ENCODE measurements at places on chromosomes 16 and 17.

DNA sequence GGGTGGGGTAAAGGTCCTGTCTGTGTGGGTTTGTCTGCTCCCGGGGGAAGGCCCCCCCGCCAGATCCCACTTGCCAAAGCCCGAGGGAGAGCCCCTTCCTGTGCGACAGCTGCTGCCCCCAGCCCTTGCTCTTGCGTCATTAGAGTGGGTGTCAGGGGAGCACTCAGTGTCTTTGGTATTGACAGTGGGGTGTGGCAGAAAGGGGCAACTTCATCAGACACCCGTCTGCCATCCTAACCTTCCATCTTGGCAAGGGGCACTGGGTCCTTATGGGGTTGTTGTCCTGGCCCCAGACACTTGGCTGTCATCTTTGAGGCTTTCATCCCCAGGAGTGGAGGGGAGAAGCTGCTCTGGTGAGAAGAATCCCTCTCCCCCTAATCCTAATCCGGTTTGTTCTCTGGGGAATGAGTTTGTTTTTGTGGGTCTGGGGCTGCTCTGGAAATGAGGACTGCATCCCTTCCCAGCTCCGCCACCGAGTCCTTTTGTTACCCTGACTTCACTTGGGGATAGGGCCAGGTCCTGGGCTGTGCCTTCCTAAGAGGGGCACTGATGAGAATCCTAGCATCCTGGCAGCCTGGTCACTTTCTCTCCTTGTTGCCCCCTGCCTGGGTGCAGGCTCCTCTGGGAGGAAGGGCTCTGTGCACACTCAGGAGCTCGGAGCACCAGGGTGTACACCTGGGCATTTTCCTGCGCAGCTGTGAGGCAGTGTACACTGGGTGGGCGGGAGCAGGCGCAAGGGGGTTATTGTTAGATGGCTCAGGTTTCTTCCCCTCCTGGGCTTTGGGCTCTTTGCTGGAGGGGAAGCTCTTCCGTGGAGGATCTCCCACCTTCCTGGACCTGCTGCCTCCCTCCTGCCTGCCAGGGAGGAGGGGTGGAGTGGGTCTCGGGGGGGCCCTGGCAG is 21.1 kb downstream of the GJD3 start:
- no peak for DNase-seq

DNA sequence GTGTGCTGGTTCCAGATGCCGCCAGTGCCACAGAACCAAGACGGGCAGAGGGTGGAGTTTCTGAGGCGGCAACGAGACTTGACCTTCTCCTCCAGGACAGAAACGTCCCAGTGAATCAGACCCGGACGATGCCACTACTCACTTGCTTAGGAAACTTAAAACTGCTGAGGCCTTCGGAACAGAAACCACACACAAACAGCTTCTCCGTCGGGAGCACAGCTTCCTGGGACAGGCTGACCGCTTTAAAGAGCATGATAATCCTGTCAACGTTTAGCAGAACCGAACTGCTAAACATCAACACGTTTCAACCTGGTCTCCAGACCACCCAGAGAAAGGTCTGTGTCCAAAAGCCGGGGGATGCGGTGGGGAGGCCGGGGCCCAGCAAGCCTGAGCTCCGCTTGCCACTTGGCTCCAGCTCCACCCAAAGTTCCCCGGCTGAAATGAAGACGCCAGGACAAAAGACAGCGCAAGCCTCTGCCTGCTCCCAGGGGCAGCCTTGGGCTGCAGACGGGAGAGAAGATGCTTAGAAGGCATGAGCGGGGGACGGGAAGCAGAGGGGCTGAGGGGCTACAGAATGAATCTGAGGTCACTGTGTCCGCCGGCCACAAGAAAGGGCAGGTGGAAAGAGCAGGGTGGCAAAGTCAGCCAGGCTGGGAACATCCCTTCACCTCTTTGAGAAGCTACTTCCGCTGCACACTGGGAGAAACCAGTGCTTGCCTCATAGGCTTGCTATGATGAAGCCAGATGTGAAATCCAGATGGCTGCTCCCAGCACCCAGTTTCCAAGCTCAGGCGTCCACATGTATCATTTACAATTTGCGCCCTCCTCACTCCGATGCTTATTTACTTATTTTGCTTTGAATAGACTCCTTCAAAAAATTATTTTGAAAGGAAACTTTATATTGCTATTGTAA is 69.0 kb downstream of the MRM3 start:
- DNase-seq: no peak

- no peak for DNase-seq
These were observed 1.5 kb downstream of the HLF start for GRCh38 chr17:55266051-55266957.

GRCh38 chr16:48949636-48950035 is 332.0 kb downstream of the CBLN1 start:
- no peak for DNase-seq

DNA sequence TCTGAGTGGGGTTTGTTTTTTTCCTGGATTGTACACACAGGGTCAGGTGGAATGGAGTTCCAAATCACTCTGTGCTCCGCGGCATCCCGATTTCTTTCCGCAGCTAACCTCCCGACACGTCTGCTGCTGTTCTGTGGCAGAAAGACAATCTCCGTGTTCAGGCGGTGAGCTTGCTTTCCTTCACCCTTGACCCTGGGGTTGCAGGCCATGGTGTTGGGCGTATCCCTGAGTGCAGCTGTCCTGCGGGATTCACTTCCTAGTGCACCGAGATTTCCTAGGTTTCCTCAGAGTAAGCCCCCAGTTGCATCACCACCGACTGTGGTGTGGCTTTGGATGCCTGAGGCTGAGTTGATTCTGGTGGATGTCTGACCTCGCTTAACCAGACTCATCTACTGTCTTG is 7.8 kb upstream of the ARL6IP1 start:
- no peak for DNase-seq

DNA sequence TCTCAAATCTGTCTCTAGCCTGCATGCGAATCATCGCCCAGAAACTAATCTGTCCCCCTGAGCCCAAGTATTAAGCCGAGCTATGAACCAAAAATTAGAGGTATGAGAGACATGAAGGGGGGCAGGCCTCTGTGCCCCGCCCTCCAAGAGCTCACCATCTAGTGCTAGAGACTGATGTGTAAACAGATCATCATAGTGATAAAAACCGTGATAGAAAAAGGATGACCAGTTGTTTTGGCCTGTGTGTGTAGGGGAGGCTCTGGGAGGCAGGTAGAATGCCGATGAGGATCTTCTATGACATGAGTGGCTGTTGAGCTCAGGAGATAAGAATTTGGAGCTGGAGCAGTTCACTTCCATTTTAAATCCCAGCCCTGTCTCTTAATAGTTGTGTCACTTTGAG is 89.1 kb upstream of the TBX2 start:
- no peak for DNase-seq

Measured in hematopoietic multipotent progenitor cell treated with erythropoietin and hydrocortisone succinate and interleukin-3 and kit ligand, for 15 days (in vitro differentiated cells).